ENCODE measurements at places on chromosomes 12 and 14.
A peak's percentile ranks its signal among the peaks of the same experiment; 100 is the strongest.

- peak; percentile 19 for DNase-seq
Observed at GRCh38 chr14:73591690-73592449, at the start of gene ACOT4. Gene ACOT4 (plus strand): TSS chr14:73591873. CDS start chr14:73591960, 87 bp downstream.

- peak; percentile 38 for DNase-seq
Observed at GRCh38 chr12:44876544-44877410, 662 bp upstream of the NELL2 start.

- DNase-seq, result no peak
Observed at GRCh38 chr12:79366374-79366773, 324.4 kb downstream of the PAWR start.

DNA sequence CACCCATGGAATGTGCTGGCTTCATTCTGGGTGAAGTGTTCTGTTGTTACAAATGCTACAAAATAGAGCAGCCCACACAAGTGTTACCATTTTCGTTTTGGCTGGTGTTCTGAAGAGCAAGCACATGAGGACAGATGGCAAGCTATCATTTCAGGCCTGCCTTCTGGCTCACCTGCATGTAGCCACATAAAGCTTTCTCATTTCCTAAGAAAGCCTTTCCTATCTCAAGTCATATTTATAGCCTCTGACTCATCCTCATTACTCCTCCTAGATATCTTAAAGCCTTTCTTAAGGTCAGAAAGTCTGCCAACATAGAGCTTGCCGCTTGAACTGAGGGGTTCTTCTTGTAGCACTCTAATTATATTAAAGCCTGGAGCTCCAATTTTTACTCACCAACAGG lies 89.0 kb downstream of the PTPRR start:
- DNase-seq, result no peak

GRCh38 chr14:101775826-101776225 lies 14.3 kb downstream of the PPP2R5C start:
- DNase-seq, result no peak

GRCh38 chr14:32559590-32559989 lies 230.5 kb downstream of the AKAP6 start:
- DNase-seq, result peak; percentile 15

DNA sequence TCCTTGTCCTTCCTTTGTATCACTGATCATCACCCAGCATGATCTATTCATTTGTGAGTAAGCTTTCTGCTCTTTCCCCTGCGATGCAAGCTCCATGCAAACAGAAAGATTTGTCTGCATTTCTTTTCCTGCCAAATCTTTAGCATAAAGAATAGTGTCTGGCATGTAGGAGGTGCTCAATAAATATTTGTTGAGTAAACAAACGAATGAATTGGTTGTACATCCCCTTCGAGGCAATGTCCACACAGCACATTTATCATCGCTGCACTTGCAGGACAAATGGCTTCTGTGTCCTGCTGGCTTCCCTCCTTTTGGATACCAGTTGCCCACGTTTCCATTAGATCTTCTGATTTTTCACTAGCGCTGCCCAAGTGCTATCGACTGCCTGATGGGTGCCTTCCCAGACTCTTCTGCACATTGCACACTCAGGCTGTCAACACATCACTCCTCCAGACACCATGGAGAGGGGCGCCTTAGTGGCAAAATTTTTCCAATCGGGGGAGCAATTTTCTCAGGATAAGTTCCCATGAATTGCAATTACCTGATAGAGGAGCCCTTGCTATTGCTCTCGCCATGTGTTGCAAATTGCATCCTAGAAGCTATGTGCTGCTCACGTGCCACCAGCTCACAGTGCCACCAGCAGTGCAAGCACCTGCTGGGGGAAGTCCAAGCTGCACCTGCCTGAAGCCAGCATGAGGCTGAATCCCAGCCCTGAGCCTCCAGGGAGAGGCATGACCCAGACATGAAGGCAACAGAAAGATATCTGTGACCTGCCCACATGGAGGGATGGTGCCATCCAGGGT lies 206.6 kb downstream of the KIF26A start:
- DNase-seq, result no peak

DNA sequence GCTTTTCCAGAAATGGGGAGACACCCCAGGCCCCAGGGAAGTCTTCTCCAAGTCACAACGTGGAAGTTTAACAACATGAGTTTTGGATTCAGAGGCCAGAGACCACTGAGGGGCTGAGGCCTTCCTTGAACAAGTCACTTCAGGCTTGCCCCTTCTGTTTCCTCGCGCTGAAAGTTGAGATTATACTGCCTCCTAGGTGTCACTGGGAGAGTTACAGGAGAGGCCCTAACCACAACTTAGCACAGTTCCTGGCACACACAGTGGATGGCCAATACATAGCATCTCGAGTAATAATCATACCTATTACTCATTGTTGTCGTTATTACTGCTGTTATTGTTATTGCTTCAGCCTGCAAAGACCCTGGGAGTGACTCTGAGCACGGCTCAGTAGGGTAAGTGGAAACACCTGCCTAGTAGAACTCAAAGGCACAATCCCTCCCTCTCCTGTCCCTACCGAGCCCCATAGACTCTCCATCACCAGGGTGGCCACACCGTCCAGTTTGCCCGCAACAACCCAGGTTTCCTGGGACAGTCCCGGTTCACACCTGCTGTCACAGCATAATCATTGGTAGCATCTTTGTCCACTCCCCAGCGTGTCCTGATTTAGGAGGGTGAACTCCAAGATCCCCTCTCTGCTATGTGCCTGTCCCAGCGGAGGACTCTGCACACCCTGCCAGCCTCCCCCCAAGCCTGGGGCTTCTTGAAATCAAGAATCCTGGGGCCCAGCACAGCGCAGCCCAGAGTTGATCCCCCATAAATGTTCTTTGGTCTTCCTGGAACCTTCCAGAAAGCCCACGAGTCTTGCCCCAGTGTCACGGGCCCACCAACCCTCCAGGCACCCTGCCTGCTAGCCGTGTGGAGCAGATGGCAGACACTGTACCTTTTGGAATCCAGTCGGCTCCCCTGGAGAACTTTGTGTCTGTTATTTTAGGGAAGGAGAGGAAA lies 85.0 kb downstream of the SYNE3 start:
- peak; percentile 33 for DNase-seq

DNA sequence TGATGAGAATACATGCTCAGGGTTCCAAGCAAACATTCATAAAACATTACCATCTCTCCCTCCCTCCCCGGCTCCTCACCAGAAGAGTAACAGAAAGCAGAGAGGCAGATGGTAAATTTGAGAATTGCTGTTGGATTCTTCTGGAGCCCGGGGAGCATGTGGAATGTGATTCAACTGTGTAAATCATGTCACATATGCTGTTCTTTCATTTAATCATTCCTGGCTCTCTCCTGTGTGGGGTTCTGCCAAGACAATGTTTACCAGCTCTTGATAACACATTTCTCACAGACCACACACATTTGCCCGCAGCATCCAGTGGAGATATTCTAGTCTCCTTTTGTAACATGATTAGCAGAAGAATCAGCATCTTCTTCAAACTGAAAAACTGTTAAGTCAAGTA lies 23.4 kb upstream of the NR2C1 start:
- peak; percentile 29 for DNase-seq

GRCh38 chr12:105396983-105397382 lies 66.5 kb downstream of the C12orf75 start:
- no peak for DNase-seq

- no peak for DNase-seq
Observed at GRCh38 chr12:12323591-12323990, 26.5 kb downstream of the MANSC1 start.

DNA sequence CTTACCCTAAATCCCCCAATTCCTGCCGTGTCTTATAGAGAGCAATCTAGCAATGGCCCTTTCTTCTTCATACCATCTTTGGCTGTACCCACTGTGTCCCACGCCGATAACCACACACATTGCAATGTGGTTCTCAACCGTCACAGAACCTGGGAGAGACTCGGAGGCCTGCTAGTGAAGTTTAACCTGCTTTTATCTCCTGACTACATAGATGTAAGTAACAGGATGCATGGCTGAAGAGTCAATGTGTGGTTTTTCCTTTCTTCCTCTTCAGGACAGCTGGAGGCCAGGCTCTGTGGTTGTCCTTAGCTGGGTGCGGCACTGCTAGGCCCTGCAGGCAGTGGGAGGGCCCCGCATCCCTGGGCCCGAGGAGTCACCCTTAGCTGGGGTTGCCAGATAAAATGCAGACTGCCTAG lies 51.3 kb downstream of the ZNF664 start:
- peak; percentile 50 for DNase-seq

- no peak for DNase-seq
Observed at GRCh38 chr14:95620659-95621059, 65.6 kb upstream of the TCL1B start.

DNA sequence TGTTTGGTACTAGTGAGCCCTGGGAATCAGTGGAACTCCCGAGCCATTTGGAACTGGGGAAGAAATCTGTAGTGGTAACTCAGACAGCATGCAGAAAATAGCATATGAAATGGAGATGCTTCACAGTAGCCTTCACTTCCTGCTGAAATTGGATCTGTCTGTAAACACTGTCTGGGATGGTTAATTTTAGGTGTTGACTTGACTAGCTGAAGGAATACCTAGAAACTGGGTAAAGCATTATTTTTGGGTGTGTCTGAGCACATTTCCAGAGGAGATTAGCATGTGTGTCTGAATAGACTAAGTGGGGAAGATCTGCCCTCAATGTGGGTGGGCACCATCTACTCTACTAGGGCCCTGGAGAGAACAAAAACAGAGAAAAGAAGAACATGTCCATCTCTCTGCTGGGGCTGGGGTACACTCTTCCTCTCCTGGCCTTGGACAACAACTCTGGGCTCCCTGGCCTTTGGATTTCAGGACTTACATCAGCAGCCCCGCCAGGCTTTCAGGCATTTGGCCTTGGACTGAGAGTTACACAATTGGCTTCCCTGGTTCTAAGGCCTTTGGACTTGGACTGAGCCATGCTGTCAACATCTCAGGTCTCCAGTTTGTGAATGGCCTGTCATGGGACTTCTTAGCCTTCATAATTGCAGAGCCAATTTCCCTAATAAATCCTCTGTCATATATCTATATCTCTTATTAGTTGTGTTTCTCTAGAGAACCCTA lies 14.0 kb upstream of the CRADD start:
- no peak for DNase-seq

- DNase-seq, result peak; percentile 58
Observed at GRCh38 chr14:103688906-103689902, 26.0 kb downstream of the XRCC3 start.

- no peak for DNase-seq
Observed at GRCh38 chr12:9710584-9711375, 22.1 kb downstream of the CLECL1 start.

DNA sequence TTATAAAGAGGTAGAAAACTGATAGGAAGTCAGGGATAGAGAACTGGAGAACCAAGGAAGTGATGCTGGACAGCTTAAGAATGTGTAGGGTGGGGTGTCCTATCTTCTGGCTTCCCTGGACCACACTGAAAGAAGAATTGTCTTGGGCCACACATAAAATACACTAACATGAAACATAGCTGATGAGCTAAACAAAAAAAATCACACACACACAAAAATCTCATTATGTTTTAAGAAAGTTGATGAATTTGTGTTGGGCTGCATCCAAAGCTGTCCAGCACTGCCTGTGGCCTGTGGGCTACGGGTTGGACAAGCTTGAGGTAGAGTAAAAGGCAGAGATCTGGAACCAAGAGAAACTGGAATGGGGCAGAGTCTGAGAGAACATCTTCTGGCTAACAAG lies 7.4 kb downstream of the GLT8D2 start:
- DNase-seq, result no peak

GRCh38 chr12:6941267-6941666 lies 2.3 kb upstream of the RNU7-1 start:
- no peak for DNase-seq

DNA sequence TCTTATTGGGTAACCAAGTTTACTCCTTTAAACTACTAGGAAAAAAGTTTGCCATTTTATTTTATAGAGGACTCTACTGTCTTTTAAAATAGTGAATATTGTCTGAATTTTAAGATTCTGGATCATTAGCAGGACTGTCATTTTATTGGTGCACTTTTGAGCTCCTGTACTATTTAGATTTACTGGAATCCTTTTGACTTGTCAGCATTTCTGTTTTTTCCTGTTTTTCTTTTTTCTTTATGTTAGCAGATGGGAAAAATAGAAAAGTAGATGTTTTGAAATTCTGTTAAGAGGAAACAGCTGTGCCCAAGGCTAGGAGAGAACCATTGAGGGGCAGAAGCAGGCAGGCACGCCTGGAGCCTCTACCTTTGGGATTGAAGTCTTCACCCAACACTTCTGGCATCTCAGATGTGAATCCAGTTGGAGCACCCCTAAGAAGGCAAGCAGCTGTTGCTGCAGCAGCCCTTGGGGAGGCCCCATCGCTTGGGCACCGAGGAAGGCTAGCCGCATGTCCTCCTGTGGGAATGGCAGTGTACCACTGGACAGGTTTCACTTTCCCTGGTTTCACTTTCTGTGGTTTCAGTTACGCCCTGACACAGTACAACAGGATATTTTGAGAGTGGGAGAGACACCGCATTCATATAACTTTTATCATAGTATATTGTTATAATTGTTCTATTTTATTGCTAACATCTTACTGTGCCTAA lies 11.5 kb downstream of the RIMKLB start:
- DNase-seq, result no peak
